Fibroblast of skin of left biceps (primary cell): ENCODE measurements at places on chromosomes 2 and 18.

DNA sequence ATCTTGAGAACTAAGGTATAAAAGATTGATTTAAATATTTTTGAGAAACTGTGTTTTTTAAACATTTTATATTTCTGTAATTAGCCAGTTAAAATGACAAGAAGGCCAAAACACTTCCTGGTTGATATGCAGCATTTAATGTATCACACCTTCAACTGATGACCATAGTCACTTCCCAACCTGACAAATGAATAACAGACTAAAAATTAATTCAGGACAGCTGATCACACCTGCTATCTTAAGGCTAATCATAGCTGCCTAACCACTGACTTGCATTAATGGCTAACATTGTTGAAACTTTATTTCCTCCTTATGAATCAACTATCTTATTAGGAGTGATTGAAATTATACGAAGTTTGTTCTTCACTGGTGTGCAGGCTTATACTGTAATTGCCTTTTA is 125.8 kb upstream of the MSTN start:
- DNase-seq: no peak

- no peak for DNase-seq
These were observed 286.5 kb downstream of the CCDC178 start for GRCh38 chr18:33154049-33154448.

- DNase-seq: no peak
These were observed 207.4 kb downstream of the NCK2 start for GRCh38 chr2:105952131-105952530.

DNA sequence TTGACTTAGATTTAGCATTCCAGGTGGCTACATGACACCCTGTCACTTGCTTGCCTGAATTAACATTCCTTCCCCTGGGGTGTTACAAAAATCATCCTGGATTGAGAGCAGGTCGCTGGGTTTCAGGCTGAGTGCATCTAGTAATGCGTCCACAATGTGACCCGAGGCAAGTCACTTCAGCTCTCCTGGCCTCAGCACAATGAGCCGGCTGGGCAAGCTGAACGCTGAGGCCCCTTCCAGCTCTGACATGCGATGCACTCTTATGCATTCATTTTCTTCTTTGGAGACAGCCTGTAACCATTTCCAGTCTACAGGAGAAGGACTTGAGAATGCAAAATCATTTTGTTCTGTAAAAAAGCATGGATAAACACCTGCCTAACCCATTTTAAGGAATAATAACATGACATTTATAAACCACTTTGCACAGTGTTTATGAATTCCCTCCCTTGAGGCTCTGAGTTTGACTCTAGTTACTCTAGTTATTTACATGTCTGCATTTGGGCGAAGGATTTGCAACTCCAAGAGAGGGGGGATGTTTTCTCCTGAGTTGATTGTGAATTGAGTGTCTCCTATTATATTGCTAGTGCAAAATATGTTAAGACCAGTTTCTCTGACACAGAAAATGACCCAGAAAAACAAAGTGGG is 63.0 kb upstream of the CPO start:
- DNase-seq: no peak

DNA sequence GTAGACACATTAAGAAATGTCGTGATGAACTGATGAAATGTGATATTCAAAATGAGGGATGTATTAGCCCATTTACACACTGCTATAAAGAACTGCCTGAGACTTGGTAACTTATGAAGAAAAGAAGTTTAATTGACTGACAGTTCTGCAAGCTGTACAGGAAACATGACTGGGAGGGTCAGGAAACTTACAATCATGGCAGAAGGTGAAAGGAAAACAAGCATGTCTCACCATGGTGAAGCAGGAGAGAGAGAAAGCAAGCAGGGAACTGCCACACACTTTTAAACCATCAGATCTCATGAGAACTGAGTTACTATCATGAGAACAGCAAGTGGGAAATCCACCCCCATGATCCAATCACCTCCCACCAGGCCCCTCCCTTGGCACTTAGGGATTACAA is 1010.8 kb upstream of the CELF4 start:
- no peak for DNase-seq

DNA sequence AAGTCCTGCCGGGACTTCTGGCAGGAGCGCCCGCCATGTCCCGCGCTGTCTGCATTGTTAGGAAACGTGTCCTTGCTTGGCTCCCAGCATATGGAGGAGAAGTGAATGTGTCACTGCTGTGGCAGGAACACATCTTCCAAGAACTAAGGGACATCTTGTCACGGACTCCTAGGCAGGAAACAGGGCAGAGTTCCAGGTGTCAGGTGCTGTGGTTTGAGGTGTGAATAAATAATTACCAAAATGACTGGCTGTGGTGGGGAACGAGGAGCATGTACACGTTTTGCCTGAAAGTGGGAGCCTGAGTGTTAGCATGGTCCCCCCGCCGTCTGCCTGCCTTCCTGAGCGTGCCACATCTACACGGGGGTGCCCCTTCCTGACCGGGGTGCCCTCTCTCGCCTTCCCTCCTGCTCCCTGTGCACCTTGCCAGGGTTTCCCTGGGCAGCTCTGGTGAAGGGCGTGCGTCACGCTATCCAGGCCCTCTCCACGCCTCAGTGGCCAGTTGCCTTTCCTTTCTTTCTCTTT is 237.5 kb downstream of the LDLRAD4 start:
- DNase-seq: no peak

- DNase-seq: no peak
These were observed 67.3 kb upstream of the UPP2 start for GRCh38 chr2:158034198-158034866.

GRCh38 chr2:110807522-110807921 is 75.1 kb downstream of the ACOXL start:
- DNase-seq: no peak

DNA sequence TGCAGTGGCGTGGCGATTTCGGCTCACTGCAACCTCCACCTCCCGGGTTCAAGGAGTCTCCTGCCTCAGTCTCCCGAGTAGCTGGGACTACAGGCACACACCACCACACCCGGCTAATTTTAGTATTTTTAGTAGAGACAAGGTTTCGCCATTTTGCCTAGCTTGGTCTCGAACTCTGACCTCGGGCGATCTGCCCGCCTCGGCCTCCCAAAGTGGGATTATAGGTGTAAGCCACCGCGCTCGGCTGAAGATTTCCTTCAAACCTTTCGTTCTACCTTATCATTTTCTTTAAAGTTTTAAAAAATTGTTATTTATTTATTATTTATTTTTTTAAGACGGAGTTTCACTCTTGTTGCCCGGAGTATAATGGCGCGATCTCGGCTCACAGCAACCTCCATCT is 979 bp upstream of the WDR43 start:
- no peak for DNase-seq

DNA sequence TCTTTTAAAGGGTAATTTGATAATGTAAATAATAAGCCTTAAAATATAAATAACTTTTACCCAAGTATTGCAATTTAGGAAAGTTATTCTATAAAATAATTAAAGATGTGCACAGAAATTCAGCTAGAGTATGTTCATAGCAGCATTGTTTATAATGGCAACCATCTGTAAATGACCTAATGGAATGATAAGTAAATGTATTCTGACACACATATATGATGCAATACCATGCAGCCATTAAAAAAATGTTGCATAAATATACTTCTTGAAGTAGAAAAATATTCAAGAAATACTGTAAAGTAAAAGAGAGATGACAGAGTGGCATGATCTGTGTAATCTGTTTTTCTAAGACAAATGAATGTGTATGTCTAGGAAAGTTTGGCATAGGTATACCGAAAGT is 545.7 kb downstream of the ZEB2 start:
- DNase-seq: peak; percentile 33

DNA sequence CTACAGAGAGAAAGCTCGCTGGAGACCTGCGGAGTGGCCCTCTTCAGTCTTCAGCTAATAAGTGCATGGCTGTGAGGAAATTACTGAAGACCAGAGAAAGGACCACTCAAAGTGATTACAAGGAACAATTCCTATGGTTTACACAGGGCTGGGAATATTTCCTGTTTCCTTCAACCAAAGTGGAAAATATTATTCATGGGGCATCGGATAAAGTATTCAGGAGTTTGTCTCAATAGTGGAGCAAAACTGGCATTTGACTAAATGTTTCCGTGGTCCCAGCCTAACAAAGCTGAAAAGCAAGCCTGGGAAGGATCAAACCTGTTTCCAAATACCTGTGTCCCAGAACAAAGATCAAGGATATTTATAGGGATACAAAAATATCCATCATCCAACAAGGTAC is 32.0 kb upstream of the CNGA3 start:
- no peak for DNase-seq

DNA sequence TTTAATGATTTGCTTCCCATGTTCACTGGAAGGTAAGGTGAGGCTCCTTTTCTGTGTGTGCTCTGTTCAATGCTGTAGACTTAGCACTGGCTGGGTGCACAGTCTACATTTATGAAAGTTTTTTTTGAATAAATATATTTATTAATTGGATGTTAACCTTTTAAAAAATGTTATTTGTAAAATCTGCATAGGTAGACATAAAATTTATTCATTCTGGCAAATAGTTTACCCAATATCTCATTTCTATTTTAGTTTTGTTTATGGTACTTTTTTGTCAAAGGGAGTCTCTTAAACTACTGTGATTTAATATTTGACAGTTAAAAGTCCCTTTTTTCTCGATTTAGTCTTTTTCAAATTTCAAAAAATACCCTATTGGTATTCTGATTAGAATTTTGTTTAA is 19.9 kb downstream of the CDKL4 start:
- DNase-seq: no peak
